ENCODE measurements at places on chromosomes 3 and 15.
A peak's percentile ranks its signal among the peaks of the same experiment; 100 is the strongest.

DNA sequence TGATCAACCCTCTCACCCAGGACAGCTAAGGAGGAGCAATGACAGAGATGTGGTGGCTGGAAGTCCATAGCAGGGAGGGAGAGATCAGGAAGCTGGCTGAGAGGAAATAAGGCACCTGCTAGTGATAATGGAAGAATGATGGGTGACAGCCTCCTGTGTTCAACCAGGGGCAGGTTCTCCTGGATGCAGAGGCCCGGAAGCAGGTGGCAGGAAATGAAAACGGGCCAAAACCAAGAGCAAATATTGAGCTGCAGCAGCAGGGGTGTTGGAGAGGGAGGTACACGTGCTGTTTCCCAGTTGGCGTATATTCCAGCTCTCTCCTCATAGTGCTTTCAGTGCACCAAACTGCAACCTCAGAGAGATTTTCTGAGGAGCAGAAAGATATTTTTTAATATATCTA is 213.4 kb upstream of the TBL1XR1 start:
- DNase-seq: no peak

DNA sequence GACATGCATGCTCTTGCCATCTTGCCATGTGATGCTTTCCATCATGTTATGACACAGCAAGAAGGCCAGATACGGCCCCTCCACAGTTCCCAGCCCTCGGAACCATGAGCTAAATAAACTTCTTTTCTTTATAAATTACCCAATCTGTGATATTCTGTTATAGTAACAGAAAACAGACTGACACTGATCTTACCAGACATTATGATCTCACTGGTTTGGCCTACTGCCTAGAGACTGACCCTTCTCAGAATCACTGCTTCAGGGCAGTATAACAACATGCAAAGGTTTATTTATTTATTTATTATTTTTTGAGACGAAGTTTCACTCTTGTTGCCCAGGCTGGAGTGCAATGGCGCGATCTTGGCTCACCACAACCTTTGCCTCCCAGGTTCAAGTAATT is 14.0 kb downstream of the ZNF619 start:
- DNase-seq: no peak

DNA sequence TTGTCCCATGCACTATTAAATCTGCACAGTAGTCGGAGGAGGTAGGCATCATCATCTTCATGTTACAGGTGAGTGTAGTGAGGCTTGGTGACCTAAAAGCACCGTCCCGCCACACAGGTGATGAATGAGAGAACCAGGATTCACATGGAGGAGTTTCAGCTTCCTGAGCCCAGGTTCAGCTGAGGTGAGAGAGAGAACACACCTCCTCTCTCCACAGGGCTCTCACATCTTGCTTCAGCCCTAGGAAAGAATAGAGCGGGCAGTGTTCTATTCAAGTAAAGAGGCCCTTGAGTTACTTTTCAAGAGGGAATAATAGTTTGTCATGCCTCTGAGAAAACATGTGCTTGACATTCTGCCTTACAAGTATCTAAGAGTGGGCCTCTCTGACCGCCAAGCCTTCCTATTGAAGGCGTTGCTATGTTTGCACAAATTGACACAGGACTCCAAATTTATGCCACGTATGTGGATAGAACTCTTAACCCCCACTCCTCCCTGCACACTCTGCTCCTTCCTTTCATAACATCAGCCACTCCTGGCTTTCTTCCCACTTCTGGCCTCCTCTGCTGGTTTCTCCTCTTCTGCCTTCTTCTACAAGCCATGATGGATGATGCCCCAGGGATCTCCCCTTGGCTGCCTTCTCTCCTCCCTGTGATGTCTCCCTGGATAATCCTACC is 138.3 kb upstream of the ABHD17C start:
- DNase-seq: no peak

GRCh38 chr3:177948716-177949425 is 587.4 kb upstream of the KCNMB2 start:
- DNase-seq: no peak

DNA sequence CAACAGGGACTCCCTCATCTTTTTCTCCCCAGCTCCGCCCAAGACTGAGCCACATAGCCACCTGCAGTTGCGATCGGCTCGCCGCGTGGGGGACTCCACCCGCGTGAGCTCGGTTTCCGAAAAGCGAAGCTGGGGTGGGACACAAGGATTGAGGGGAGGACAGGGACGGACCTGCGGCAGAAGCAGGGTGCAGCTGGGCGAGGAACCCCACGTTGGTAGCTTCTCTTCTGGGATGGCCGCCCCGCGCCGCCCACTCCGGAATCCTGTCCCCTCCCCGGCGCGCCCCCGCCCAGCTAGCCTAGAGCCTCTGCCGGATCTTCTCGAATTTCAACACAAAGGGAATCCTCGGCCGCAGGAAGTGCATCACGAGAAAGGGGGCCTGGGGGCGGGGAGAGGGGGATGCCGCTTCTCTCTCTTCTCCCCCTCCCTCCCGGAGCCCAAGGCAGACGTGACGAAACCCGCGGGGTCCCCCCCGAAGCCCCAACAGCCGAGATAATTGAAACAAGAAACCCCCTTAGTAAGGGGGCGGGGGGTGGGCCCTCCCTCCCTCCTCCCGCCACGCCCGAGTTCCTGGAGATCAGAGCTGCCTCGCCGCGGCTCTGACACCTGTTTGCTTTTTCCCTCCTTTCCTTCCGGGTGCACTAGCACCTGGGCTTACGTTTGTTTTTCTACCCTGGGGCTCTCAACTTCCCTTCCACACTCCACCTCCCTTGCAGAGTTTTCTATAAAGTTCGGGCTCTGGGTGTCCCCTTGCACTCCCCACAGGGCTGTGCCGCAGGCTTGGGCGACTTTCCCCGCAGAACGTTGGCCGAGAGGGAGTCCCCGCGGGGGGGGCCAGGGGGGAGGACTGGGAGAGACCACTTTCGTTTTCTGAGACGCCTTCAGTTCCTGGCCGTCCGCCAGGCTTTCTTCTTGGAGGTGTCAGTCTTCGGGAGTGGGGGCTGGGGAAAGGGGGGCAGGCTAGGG is 1.3 kb upstream of the KCNH8 start:
- peak; percentile 24 for DNase-seq

- no peak for DNase-seq
Observed at GRCh38 chr15:66498501-66499386, 1.2 kb upstream of the SNAPC5 start.

- no peak for DNase-seq
Observed at GRCh38 chr15:25860885-25861866, 2.0 kb downstream of the ATP10A start.

- no peak for DNase-seq
Observed at GRCh38 chr3:58350627-58351013, 17.9 kb downstream of the PXK start.

- DNase-seq: no peak
Observed at GRCh38 chr15:30953731-30954378, 37.6 kb downstream of the MTMR10 start.

GRCh38 chr15:66941108-66941711 is 124.2 kb upstream of the SMAD3 start:
- no peak for DNase-seq

- DNase-seq: peak; percentile 23
Observed at GRCh38 chr15:63553388-63553791, 43.8 kb upstream of the FBXL22 start.

DNA sequence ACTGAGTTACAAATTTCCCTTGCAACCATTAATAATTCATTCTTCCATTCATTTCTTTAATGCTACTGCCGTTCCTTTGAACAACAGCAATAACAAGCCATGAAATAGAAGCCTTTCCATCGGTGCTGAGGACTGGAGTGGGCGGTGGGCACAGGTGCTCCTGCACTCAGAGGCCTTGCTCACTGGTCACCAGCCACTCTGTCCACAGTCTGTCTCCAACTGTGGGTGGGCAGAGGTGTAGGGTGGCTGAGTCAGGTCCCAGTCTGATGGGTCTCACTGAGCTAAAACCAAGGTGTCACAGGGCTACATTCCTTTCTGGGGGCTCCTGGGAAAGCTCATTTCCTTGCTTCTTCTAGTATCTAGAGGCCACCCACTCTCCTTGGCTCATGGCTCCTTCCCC is 6.3 kb upstream of the FAM3D start:
- DNase-seq: no peak

DNA sequence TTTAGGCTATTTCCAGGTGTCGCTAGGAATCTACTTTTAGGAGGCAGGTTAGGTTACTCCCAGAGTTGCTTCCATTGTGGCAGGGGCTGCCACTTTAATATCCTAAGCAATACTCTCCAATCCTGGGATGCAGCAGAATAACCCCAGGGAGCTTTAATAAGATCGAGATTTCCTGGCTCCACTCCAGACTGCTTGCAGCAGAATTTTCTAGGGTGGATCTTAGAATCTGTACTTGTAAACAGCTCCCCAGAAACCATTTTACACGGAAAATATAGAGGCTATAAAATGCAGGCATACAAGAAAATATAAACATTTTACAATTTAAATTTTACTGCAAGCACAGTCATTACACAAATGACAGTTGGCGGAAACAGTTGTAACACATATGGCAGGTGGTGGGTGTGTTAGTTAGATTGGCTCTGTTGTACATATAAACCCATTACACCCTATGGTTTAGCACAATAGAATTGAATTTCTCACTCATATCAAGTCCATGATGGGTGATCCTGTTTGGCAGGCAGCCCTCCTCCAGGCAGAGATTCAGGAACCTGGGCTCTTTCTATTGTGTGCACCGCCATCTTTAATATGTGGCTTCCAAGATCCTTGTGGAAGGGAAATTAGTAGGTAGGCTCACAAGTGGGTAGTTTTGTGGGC is 35.0 kb upstream of the TNFAIP8L3 start:
- no peak for DNase-seq

- no peak for DNase-seq
Observed at GRCh38 chr3:71430941-71431552, 152.5 kb downstream of the FOXP1 start.

DNA sequence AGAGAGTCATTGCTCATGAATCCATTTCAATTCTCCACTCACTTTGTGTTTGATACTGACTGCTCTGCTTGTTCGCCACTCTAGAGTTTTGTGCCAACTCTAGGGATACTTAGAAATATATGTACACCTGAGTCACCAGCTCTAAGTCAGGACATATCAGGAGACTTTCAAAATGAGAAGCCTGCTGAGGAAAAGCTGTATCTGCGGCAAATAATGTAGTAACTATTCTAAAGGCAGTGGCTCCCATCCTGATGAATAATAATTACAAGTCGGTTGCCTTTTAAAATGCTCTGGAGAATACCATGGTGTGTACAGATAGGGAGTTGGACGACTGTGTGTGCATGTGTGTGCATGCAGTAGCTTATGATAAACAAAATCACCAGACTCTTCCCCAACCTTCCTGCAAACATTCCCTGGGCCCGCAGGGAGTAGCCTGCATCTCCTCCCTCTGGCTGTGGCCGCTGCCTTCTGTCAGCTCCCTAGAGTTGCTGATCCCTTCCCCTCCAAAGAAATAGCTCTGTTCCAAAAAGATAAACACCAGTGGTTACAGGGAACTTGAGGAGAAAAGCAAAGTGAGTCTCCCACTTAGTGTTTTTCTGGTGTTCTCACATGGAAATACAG is 346.3 kb upstream of the UMPS start:
- no peak for DNase-seq

DNA sequence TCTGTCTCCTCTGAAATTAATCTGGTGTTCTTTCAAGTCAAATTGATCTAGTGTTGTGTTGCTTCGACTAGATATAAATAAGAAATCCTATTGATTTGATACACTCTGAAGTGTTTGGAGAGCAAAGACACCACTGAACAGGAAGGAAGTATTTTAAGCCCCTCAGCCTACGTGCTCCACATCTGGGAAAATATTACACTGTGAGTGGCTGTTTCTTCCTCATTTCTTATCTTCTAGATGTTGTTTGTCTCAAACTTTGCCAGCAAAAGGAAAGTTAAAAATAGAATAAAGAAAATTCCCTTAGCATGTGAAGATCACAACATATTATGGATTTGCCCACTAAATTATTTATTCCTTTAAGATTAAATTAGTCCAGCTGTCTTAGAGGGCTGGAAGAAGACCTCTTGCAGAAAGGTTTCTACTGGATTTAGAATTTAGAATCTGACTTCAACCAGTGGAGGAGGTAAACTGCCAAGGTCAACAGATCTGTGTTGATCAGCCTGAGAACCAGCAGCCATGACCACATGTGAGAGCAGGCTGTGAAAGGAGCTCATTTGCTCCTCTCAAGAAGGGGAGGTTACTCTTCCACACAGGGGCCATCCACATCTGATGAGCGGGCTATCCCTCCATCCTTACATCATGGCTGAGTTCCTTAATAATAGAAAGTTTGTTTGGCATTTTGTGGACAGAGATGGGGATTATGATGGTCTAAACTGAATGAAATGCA is 46.3 kb upstream of the ACKR4 start:
- no peak for DNase-seq

DNA sequence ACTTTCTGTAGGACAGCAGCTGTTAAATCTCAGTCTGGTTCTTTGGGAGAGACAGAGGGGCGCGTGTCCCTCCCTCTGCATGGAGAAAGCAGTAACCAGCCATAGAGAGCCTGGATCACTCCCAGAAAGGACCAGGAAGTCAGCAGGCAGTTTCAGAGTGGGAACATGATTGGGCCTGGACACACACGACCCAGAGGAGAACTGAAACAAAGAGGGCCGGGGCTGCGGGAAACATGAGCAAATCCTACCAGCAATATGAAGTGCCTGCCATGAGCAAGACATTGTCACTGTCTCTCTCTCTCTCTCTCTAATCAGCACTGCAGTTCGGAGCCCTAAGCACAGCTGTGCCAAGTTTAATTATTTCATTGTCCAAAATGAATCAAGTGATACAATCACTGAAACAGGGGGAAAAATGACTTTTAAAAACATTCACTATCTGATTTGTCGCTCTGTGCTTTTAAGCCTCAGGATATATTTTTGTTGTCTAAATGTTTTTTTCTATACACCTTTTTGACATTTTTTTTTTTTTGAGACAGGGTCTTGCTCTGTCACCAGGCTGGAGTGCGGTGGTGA is 17.6 kb downstream of the MUC13 start:
- DNase-seq: no peak

GRCh38 chr15:67843571-67844387 is 3.9 kb upstream of the RNU6-1 start:
- no peak for DNase-seq

DNA sequence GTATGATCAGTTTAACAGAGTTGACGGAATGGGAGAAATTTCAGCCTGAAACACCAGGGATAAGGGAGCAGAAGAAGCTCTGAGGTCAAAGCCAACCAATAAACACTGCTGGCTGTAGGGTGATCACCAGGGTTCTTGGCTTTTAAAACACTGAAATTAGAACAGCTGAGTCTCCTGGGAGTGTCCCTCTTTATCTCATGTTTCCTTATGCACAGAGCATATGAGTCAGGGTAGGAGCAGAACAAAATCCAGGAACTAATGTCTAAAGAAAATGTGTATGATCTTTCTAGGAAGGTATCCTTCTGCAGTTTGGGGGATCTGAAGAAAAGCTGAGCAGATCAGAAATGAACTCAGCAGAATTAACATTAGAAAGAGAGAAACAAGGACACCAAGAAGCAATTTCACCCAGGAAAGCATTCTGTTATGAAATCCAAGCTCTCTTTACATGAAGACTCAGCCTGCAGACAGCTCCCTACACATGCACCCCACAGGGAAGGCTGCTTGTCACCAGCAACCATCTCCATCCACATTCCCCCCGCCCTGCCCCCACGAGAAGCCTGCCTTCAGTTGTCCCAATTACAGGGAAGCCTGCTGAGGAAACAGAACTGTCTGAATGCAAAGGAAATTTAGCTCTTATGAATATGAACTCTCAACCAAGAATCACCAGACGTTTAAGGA is 469.7 kb downstream of the PDCD6IP start:
- DNase-seq: no peak

Data from T-helper 2 cell (primary cell).